ENCODE measurements at places on chromosomes 5 and 9.

- DNase-seq: no peak
Observed at GRCh38 chr9:134930398-134930797, 12.7 kb upstream of the FCN1 start.

- no peak for DNase-seq
Observed at GRCh38 chr5:68883436-68883835, 210.4 kb upstream of the SLC30A5 start.

- no peak for DNase-seq
Observed at GRCh38 chr9:7467186-7467585, 332.4 kb downstream of the DMAC1 start.

DNA sequence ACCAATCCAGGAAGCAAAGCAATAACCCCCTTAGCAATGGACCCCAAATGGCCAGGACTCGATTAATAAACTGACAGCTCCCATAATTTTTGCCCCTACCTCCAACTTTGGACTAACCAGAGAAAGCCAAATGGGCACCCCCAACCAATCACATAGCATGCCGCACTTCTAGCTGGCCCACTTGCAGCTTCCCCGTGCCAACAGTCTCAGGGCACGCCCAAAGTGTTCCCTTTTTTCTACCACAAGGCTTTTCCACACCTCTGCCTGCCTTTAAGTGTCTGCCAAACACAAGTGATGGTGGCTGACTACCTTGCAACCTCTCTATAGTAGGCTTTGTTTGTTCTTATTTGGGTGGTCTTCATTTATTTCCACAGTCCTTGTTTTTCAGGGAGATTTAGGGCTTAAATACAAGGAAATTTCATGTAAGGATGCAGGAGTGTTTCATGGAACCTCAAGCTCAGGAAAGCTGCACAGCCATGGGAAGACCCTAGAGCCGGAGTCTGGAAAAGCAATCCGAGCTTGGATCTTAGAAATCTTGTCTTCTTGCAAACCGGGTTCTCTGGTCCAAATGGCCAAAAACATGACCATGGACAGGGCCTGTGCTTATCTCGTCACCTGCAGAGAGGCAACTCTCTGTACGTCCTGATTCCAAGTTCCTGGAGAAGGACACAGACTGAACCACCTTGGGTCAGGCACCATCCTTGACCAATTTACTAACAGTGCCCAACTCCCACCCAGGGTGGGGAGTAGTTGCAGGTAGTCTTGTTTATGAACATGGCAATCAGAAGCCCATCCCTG lies 89.2 kb downstream of the THBS4 start:
- DNase-seq: no peak

DNA sequence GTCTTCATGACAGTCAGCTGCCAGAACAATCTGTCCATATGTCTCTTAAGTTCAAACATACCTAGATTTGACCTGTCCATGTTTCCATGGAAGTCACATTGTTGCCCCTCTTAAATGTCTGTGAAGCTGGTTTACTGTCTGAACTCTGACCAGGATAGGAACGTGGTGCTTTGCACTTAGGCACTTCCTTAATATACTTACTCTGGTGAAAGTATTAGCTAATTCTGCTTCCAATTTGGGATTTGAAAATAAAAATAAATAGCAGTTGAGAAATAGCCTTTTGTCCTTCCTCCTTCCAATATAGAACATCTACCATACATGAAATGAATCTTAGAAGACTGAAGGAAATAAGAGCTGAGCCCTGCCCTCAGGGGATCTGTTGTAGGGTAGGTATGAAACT lies 524.5 kb upstream of the CLINT1 start:
- DNase-seq: no peak

DNA sequence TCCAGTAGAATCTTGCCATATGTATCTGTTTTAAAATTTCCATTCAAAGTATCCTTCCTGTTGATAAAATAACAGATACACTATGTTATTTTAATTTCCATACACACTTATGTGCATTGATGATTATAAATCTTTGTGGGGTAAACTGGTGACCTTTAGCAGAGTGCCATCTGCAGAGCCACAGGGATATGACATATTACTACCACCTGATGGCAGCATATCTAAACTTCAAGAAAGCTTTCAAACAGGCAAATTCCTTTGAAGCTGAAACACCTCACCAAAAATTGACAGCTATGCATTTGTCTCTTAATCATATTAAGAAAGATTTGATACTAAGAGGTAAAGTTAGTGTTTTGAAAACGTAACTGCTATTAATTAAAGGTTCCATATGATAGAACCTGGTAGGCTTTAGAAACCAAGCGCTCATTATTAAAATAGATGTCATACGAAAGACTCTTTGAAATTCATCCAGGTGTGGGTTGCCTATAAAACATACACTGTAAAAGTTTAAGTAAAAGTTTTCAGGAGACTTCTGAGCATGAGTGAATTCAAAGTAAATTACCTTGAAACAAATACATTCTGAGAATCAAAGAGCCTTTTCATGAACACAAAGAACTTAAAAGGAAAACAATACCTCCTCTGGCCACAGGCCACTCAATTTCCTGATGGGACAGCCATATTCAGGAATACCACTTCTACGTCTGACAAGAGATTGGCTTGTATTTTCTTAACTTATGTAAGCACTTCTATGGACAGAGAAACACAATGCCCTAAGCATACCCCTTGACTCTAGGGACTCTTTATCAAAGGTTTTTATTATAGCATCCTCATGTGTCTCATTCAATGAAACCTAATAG lies 93.3 kb downstream of the KIAA0825 start:
- no peak for DNase-seq

GRCh38 chr5:80260461-80260860 lies 4.6 kb upstream of the SERINC5 start:
- DNase-seq: no peak
